Cortex of kidney (tissue), 1 donor: ENCODE measurements at places on chromosomes 12 and 14.

DNA sequence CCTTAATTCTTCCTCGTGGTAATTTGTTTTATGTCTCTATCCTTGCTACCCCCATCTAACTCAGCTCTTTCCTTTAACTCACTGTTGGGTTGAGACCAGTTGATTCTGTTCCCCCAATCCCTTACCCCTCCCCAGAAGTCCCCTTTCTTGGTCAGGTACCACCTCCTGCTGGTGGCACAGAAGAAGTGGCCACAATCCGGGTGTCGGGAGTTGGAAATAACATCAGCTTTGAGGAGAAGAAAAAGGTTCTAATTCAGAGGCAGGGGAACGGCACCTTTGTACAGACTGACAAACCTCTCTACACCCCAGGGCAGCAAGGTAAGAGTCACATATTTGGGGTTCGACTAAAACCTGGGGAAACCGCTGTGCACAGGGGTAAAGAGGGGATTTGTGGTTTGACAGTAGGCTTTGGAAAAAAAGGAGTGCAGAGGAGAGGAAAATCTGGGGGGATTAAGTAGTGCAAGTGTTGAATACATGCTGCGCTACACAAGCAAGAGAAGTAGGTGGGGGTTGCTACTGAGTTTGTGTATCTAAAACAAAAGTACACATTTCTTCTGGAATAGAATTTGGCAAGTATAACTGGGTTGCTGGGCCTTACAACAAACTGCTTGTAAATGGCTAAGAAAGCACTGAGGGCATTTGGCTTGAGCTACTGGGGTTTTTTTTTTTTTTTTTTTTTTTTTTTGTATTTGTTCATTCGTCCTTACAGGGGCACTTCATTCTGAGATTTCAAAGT, 1.3 kb downstream of the A2ML1 start:
- no peak for DNase-seq

DNA sequence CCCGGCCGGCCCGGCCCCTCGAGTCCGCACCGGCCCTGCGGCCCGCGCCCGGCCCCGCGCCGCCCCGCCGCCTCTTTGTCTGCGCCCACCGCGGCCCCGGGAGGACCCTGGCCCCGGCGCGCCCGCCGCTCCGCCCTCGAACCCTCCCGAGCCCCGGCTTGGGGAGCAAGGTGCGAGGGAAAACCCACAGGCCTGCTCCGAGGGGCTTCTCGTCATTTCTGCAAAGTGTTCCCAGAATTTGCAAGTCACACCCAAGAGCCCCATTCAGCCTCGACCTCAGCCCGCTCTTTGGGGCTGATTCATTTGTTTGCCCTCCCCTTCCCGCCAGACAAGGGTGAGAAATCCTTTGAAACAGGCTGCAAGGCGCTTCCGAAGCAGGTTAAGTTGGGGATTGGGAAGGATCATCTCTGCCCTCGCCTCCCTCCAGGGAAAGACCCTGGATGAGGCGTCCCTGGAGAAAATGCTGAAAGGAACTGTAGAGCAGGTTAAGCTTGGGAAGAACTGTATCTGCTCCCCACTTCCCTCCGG, 325 bp upstream of the CLIP1 start:
- no peak for DNase-seq

DNA sequence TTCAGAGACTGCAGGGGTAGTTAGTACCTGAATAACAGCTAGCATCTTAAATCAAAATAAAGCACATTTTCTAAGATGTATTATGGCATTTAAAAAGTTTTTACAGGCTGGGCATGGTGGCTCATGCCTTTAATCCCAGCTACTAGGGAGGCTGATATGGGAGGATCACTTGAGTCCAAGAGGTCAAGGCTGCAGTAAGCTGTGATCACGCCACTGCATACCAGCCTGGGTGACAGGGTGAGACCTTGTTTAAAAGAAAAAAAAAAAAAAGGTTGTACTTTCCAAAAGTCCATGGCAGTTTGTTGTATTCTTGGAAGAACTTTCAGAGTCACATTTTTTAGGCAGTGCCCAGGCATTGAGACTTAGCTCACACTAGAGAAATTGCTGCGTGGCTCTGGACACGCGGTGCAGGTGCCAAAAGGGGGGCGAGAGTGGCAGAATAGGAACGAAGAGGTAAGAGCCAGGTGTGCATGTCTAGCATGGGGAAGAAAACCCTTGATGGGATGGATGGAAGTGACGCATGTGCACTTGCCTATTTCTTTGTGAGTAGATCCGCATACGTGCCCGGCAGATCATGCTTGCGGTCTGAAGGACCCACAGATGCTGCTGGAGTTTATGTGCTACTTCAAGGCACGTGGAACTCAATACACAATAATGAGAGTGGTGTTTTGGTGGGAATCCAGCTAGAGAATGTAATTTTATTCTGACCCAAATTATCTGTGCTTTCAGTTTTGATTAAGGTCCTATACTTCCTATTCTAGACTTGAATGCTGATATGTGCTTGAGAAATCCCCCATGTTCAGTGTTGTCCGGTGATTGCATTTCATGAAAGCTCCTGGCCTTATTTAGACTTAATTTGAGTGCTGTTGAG, 11.9 kb downstream of the ANKRD13A start:
- DNase-seq, result no peak

- no peak for DNase-seq
These were observed 110.3 kb downstream of the DICER1 start for GRCh38 chr14:95046711-95047681.

DNA sequence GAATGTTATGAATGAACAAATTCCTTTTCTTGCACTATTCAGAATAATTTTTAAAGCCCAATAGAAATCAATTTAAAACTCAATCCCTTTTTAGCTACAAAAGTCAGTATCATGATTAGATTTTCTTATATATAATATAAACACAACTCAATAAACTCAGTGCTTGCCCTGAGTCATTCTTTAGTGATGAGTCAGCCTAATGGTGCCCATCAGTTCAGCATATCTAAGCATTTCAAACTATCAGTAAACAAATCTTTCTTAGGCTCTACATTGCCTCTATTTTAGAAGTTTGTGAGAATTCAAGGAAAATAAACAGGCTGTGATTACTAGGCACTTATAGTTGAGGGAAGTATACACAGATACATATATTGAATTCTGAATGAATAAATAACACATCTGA, 179.6 kb downstream of the NELL2 start:
- no peak for DNase-seq
